ENCODE measurements at places on chromosomes 12 and 14. TPM values are rescaled to one million over a fixed set of nuclear protein-coding genes. Genes with fewer than 3 reads are reported as not detected.

CCDC175 gene
- total RNA-seq, result not detected

CRADD gene
- total RNA-seq, result 15.4 TPM

HHIPL1 gene
- total RNA-seq, result 4.5 TPM

KLRK1 gene
- not detected for total RNA-seq

SPIC gene
- not detected for total RNA-seq

PRB2 gene
- not detected for total RNA-seq

TMEM30B gene
- total RNA-seq, result 0.11 TPM

CIDEB gene
- total RNA-seq, result 2.9 TPM

LBHD2 gene
- not detected for total RNA-seq

ENDOU gene
- under 0.01 TPM for total RNA-seq

FBXO34 gene
- total RNA-seq, result 37.2 TPM

STAB2 gene
- not detected for total RNA-seq

IQSEC3 gene
- 0.33 TPM for total RNA-seq

PAX9 gene
- under 0.01 TPM for total RNA-seq

LHX5 gene
- total RNA-seq, result not detected

KRT79 gene
- total RNA-seq, result not detected

REC8 gene
- total RNA-seq, result 1.1 TPM

FKBP4 gene
- 68.0 TPM for total RNA-seq

TCL1B gene
- not detected for total RNA-seq

MGP gene
- 45.0 TPM for total RNA-seq

DDN gene
- total RNA-seq, result 0.33 TPM

INF2 gene
- total RNA-seq, result 46.8 TPM

IAPP gene
- not detected for total RNA-seq

KRT82 gene
- not detected for total RNA-seq

CCDC38 gene
- not detected for total RNA-seq

SAMD15 gene
- total RNA-seq, result 2.2 TPM

KLC1 gene
- 244 TPM for total RNA-seq

PLEKHG7 gene
- total RNA-seq, result not detected

SLCO1B1 gene
- total RNA-seq, result not detected

PUS7L gene
- total RNA-seq, result 24.9 TPM

KLHL33 gene
- total RNA-seq, result 0.11 TPM

TBX5 gene
- 0.12 TPM for total RNA-seq

C1R gene
- total RNA-seq, result 27.1 TPM

TAS2R42 gene
- not detected for total RNA-seq

BCL7A gene
- total RNA-seq, result 4.2 TPM

COX8C gene
- not detected for total RNA-seq

NOXRED1 gene
- total RNA-seq, result 0.25 TPM

TAS2R7 gene
- total RNA-seq, result not detected

ORMDL2 gene
- total RNA-seq, result 21.9 TPM

CLMN gene
- total RNA-seq, result 0.22 TPM

BCL2L2 gene
- total RNA-seq, result 19.7 TPM

DNAAF2 gene
- 9.7 TPM for total RNA-seq

CCND2 gene
- total RNA-seq, result 26.7 TPM

VTI1B gene
- total RNA-seq, result 63.9 TPM

Measured in uterine smooth muscle cell (primary cell).